ENCODE measurements at places on chromosomes 16 and 17. TPM values are rescaled to one million over a fixed set of nuclear protein-coding genes. Genes with fewer than 3 reads are reported as not detected.

HOXB9 gene
- not detected for total RNA-seq

ACD gene
- 9.5 TPM for total RNA-seq

TPSD1 gene
- not detected for total RNA-seq

CLEC18B gene
- 0.55 TPM for total RNA-seq

UTS2R gene
- not detected for total RNA-seq

CCL17 gene
- total RNA-seq = not detected

FAM83G gene
- total RNA-seq = 5.5 TPM

MMP25 gene
- total RNA-seq = under 0.01 TPM

PRR11 gene
- total RNA-seq = 2.4 TPM

EXOSC6 gene
- 23.3 TPM for total RNA-seq

FN3K gene
- total RNA-seq = 4.9 TPM

SRCIN1 gene
- not detected for total RNA-seq
